NCI-H1930 (cell line): ENCODE measurements at places on chromosomes 2 and 18.

- no peak for DNase-seq
Observed at GRCh38 chr2:173924285-173924684, 40.9 kb downstream of the SP3 start.

GRCh38 chr2:11304476-11304875 is 40.0 kb downstream of the ROCK2 start:
- no peak for DNase-seq

DNA sequence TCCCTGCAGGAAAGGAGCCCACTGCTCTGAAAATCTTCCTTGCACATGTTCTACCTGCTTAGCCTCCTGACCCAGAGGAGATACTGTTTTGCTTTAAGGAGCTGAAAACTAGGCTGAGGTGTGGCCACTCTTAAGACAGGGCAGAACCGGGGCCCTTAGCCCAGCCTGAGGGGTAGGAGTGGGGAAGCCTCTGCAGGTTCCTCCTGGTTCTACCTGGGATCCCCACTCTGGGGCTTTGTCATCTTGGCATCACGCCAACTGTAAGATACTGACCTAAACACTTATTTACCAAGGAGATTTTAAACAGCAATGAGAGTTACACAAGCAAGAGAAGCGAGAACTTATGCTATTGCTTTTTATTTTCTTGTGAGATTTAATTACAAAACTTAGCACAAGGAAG is 86.9 kb downstream of the KCTD1 start:
- DNase-seq = no peak

DNA sequence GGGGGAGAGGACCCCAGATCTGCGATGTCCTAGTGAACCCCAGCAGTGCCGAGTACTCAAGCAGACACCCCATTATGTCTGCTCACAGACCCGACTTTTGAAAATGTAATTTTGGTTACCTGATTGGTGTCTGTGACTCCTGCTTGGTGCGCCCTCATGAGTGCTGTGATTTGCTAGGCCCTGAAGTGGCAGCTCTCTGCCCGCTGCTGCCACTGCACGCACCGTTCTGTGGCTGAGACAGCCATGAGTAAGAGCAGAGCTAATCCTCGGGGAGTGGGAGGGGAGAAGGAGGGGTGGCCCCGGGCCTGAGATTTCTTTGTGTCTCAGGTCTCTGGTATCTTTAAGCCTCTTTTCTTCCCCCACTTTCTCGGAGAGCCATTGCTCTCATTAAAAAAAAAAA is 18.2 kb downstream of the FHOD3 start:
- no peak for DNase-seq
